ENCODE measurements at places on chromosomes 6 and 20. TPM values are rescaled to one million over a fixed set of nuclear protein-coding genes. Genes with fewer than 3 reads are reported as not detected.

NNAT gene
- total RNA-seq, result 1,965 TPM

SLC35D3 gene
- total RNA-seq, result 0.99 TPM

DST gene
- total RNA-seq, result 525 TPM

- no peak overlapping the region for H3K4me3 ChIP-seq
- DNase-seq, result no peak
- no peaks in the 10 kb centered on the region for H3K27me3 ChIP-seq
- no peak overlapping the region for H3K27ac ChIP-seq
- peaks cover 5% of the 10 kb centered on the region for H3K36me3 ChIP-seq
These were observed 7.3 kb downstream of the EBF4 start for GRCh38 chr20:2699775-2700413.

GRCh38 chr20:52035977-52036376 is 155.6 kb downstream of the ZFP64 start:
- H3K27ac ChIP-seq, result no peak overlapping the region
- no peak for DNase-seq
- H3K4me1 ChIP-seq, result no peaks in the 10 kb centered on the region
- no peak overlapping the region for H3K4me3 ChIP-seq
- no peaks in the 10 kb centered on the region for H3K36me3 ChIP-seq

DNA sequence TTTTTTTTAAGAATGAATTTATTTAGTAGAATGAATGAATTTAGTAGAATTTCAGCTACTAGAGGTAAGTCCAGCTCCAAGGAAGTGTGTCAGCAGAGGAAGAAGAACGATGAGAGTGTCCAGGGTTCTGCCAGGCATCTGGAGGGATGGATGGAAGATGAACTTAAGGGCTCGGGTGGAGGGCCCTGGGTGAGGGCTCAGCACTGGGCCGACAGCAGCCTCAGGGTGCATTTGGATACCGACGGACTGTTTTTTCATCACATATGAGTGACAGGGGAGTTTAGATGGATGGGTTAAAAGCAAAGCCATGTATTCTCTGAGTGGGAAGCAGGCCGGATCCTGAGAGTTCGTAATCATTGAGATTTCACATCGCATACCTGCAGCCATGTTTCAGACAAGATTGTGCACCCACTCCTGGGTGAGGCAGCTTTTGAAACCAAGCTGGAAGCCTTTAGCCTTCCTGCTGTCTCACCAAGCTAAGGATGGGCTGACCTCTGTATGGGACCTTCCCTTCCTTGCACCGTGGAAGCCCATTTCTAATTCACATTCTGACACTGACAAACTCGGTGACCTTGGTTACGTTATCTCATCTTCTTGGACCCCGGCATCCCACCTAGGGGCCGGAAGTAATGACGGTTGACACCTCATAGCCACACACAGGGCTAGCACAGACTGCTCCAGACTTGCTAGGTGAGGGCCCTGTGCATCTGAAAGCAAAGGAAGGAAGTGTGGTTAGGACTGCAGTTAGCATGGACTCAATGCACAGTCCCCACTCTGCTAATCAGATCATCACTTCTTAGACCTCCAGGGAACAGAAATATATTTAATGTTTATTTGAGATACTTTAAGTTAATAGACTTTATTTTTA is 228.5 kb downstream of the SLC24A3 start:
- no peak for DNase-seq
- H3K4me1 ChIP-seq, result no peaks in the 10 kb centered on the region
- no peak overlapping the region for H3K4me3 ChIP-seq
- no peaks in the 10 kb centered on the region for H3K27me3 ChIP-seq

DNA sequence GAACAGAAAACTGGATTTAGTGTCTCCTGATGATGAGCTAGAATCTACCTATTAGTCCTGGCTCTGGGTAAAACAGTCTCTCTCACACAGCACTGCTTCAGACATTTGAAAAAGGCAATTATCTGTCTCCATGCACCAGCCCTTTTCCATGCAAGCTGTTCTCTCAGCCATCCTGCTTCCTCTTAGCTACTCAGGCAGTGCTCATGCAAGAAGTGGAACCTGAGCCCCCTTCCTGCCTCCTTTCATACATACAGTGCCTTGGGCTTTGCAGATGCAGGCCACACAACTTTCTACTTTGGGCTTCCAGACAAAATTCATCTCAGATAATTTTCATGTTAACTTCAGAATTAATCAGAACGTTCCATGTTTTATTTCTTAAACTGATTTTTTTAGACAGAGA is 151.3 kb downstream of the RALGAPA2 start:
- peaks cover 2% of the 10 kb centered on the region for H3K27me3 ChIP-seq
- H3K36me3 ChIP-seq, result no peaks in the 10 kb centered on the region
- DNase-seq, result no peak
- H3K4me3 ChIP-seq, result no peak overlapping the region

- H3K36me3 ChIP-seq, result no peaks in the 10 kb centered on the region
- H3K27ac ChIP-seq, result no peak overlapping the region
- H3K4me1 ChIP-seq, result peaks cover 20% of the 10 kb centered on the region
- DNase-seq, result no peak
- no peaks in the 10 kb centered on the region for H3K27me3 ChIP-seq
- H3K4me3 ChIP-seq, result no peak overlapping the region
These were observed 248.1 kb downstream of the TAF4 start for GRCh38 chr20:61817575-61817974.

Measured in spinal cord (tissue), 10 donors.